ENCODE measurements at places on chromosomes 3 and 15.

DNA sequence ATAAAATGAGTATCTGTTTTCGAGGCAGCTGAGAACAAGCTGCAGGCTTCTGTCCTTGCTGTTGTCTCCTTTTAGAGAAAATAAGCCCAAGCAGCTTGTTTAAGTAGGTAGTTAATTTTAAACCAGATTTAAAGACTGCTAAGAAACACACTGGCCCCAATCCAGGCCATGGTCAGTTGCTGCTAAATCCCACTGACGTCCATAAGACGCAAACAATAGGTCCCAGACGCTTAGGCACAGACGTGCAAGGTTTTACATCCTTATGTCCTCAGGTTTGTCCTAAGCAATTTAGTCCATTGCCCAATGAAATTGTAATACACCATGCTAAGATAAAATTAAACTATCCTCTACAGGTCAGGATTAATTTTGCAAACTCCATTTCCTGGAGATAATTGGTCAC is 120.0 kb upstream of the SNTN start:
- no peak overlapping the region for H3K4me3 ChIP-seq
- H3K4me1 ChIP-seq, result no peaks in the 10 kb centered on the region
- no peak for DNase-seq
- H3K27me3 ChIP-seq, result no peaks in the 10 kb centered on the region
- H3K27ac ChIP-seq, result no peak overlapping the region

DNA sequence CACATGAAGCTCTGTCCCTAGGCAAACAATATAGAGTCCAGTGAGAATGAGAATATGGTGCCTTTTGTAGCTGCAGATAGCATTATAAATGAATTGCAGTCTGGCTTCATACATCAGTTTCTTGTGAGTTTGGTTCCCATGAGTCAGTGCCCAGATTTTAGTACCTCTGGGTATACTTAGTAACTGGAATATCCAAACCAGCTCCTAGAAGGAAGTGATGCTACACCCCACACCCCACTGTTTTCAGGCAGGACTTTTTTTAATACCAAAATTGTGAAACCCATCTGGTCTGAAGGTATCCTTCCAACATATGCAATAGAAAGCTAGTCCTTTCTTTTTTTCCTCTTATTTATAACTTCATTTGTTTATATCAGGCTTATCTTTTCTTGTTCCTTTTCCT is 42.1 kb upstream of the FOXP1 start:
- no peak for DNase-seq
- no peak overlapping the region for H3K27ac ChIP-seq
- no peaks in the 10 kb centered on the region for H3K36me3 ChIP-seq
- no peaks in the 10 kb centered on the region for H3K4me1 ChIP-seq
- H3K27me3 ChIP-seq, result no peaks in the 10 kb centered on the region
- no peak overlapping the region for H3K4me3 ChIP-seq

DNA sequence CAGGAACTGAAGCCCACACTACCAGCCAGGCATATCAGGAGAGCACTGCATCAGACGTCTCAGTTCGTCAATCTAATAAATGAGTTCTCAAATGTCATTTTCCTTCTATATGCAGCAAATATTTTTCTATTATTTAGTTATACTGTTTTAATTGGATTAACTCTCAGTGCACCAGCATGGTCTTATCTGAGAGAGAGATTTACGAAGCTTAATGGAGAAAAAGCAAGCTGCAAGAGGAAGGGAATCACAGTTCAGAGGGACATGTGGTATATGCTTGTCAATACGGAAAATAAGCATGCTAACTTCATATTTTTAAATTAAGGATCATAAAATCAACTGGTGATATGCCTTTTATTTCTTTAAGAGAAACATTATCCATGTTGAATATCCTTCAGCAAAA is 213.1 kb upstream of the NECTIN3 start:
- no peak for DNase-seq
- no peaks in the 10 kb centered on the region for H3K4me1 ChIP-seq
- no peak overlapping the region for H3K4me3 ChIP-seq
- H3K27ac ChIP-seq, result no peak overlapping the region
- H3K27me3 ChIP-seq, result no peaks in the 10 kb centered on the region

DNA sequence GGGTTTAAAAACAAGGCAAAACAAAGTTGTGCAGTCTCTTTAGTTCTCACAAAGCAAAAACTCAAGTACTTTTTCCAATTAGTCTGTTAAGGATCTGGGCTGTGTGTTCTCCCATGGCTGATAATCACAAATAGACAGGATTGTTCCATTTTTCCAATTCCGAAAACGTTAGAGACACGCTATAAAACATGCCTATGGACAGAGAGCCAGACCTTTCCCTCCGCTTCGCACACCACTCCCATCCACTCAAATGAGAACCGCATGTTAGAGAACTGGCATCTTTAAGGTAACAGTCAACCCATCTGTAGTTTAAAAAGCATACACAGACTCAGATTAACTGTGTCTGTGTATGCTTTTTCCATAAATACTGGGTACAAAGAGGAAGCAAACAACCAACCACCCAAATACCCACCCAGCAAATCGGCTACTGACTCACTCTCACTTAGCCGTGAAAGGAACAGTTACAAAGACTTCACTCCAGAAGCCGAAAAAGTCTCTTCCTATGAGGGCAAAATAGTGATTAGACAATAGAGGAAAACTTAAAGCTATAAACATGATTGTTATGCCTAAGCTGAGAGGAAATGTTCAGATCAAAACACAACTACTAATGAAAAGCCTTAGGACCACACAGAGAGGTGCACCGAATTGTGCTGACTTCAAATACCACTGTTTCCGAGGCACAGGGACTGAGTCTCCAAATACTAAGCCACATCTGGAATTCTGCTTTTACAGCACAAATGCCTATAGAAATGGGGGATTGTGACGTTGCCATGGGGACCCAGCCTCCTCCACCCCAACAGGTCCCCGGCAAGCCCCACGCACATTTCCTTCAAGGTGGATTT is 36.1 kb downstream of the IL17RD start:
- H3K36me3 ChIP-seq, result no peaks in the 10 kb centered on the region
- peaks cover 20% of the 10 kb centered on the region for H3K4me1 ChIP-seq
- peaks cover 3% of the 10 kb centered on the region for H3K27me3 ChIP-seq
- no peak overlapping the region for H3K4me3 ChIP-seq
- no peak for DNase-seq
- peak overlapping the region; percentile 3 for H3K27ac ChIP-seq

GRCh38 chr15:35565901-35566300 is 19.9 kb upstream of the DPH6 start:
- H3K27me3 ChIP-seq, result no peaks in the 10 kb centered on the region
- no peak overlapping the region for H3K27ac ChIP-seq
- no peak for DNase-seq

- H3K27ac ChIP-seq, result no peak overlapping the region
- H3K36me3 ChIP-seq, result no peaks in the 10 kb centered on the region
- H3K27me3 ChIP-seq, result no peaks in the 10 kb centered on the region
- peaks cover 26% of the 10 kb centered on the region for H3K4me1 ChIP-seq
- no peak for DNase-seq
These were observed 159.2 kb downstream of the MEGF11 start for GRCh38 chr15:66094331-66094730.

DNA sequence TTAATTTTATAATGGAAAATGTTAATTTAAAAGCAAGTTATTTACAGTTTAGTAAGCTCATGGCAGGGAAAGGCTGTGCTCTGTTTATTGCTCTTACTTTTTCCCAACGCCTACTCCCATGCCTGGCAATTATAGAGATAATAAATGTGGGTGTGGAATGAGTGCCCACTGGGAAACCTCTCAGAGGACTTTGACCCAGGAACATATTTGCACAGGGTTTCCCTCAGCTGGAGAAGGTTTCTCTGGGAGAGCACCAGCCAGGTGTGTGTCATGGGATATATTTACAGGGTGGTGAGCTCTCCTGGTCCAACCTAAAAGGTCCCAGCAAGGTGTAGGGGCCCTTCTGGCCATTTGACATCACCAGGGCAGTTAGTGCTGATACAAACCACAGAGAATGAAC is 27.9 kb downstream of the ZNF710 start:
- H3K4me1 ChIP-seq, result peaks cover 21% of the 10 kb centered on the region
- H3K27me3 ChIP-seq, result no peaks in the 10 kb centered on the region
- H3K36me3 ChIP-seq, result no peaks in the 10 kb centered on the region
- H3K27ac ChIP-seq, result no peak overlapping the region
- no peak for DNase-seq
- H3K4me3 ChIP-seq, result no peak overlapping the region

DNA sequence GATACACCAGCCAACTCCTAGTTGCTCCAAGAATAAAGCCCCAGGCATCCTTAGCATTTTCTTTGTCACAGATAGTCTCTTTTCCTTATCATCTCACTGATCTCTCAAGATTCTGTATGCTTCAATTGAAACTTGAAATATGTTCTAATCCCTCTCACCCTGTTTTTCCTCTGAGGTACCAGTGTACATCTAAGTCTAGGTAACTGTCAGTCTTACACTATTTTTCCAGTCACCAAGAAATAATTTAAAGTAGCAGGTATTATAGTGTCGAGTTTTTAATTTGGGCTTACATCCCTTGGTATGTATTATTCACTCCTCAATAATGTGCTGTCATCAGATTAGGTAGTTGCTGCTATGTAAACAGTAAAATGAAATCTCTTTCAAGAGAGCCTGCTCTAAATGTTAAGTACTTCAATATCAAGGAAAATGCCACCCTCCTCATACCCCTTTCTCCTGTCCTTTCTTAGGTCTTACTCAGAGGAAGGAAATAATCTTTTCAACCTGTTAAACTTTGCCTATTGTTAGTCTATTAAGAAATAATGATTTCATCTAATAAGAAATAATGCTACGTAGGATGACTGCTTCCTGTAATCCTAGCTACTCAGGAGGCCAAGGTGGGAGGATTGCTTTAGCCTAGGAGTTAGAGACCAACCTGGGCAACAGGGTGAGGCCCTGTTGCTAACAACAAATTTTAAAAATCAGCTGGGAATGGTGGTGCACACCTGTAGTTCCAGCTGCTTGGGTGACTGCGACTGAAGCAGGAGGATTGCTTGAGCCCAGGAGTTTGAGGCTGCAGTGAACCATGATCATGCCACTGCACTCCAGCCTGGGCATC is 39.8 kb downstream of the TSC22D2 start:
- no peaks in the 10 kb centered on the region for H3K27me3 ChIP-seq
- no peaks in the 10 kb centered on the region for H3K4me1 ChIP-seq
- no peaks in the 10 kb centered on the region for H3K36me3 ChIP-seq
- H3K4me3 ChIP-seq, result no peak overlapping the region
- H3K27ac ChIP-seq, result no peak overlapping the region
- no peak for DNase-seq

- no peaks in the 10 kb centered on the region for H3K27me3 ChIP-seq
- H3K27ac ChIP-seq, result no peak overlapping the region
- no peak for DNase-seq
- no peak overlapping the region for H3K4me3 ChIP-seq
- H3K36me3 ChIP-seq, result no peaks in the 10 kb centered on the region
- no peaks in the 10 kb centered on the region for H3K4me1 ChIP-seq
These were observed 96.1 kb downstream of the FMN1 start for GRCh38 chr15:33098094-33099058.

- H3K27ac ChIP-seq, result peak overlapping the region; percentile 4
- no peaks in the 10 kb centered on the region for H3K27me3 ChIP-seq
- H3K4me3 ChIP-seq, result no peak overlapping the region
- no peaks in the 10 kb centered on the region for H3K36me3 ChIP-seq
- DNase-seq, result peak; percentile 83
- peaks cover 15% of the 10 kb centered on the region for H3K4me1 ChIP-seq
These were observed 108.5 kb upstream of the PFN2 start for GRCh38 chr3:150079029-150079739.

DNA sequence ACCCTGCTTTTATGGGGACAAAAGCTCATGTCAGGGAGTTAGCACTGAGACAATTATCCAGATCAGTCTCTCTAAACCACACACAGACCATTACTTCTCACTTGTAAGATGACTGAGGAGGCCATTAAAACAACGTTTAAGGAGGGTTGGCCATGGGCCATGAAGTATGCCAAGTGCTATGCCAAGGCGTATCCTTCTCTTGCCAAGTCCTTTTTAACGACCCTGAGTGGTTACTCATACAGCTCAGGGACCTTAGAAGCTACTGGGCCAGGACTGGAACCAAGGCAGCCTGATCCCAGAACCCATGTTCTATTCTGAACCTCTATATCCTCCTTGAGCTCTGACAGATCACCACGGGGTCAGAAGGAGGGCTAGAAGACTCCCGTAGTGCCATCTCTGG is 50.0 kb downstream of the NMNAT3 start:
- no peak overlapping the region for H3K27ac ChIP-seq
- H3K4me1 ChIP-seq, result peaks cover 3% of the 10 kb centered on the region
- no peaks in the 10 kb centered on the region for H3K27me3 ChIP-seq
- no peaks in the 10 kb centered on the region for H3K36me3 ChIP-seq

- no peak overlapping the region for H3K4me3 ChIP-seq
- no peaks in the 10 kb centered on the region for H3K36me3 ChIP-seq
- no peak overlapping the region for H3K27ac ChIP-seq
- H3K4me1 ChIP-seq, result no peaks in the 10 kb centered on the region
These were observed 44.6 kb upstream of the LMCD1 start for GRCh38 chr3:8457039-8457438.
